CD4-positive, alpha-beta T cell treated with Interleukin-10 for 1 hour (primary cell): ENCODE measurements at places on chromosomes 6 and 20.

DNA sequence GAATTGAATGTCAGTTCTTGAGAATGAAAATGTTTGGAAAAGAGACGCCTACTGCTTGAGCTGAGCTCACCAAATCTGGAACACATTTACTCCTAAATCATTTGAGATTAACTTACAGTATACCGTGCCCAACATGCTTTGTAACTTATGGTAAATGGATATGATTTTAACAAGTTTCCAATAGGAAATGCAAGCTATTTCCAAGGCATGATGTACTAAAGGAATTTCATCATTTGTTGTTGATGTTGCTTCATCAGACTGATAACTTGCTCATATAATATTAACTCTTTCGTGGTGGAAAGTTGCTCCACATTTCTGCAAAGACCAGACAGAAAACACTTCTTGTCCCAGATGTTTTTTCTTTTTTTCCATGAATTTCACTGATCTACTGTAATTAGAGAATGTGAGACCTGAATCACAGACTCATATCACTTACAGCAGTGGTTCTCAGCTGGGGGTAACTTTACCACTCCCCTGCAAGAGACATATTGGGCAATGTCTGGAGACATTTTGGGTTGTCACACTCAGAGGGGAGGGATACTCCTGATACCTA, 116.6 kb upstream of the TRAF3IP2 start:
- no peak for DNase-seq

GRCh38 chr6:12115492-12115891, 103.4 kb downstream of the HIVEP1 start:
- DNase-seq: no peak

GRCh38 chr6:116767715-116768114, 2.2 kb upstream of the FAM162B start:
- no peak for DNase-seq

GRCh38 chr6:113076116-113076515, 729.0 kb downstream of the RFPL4B start:
- no peak for DNase-seq

DNA sequence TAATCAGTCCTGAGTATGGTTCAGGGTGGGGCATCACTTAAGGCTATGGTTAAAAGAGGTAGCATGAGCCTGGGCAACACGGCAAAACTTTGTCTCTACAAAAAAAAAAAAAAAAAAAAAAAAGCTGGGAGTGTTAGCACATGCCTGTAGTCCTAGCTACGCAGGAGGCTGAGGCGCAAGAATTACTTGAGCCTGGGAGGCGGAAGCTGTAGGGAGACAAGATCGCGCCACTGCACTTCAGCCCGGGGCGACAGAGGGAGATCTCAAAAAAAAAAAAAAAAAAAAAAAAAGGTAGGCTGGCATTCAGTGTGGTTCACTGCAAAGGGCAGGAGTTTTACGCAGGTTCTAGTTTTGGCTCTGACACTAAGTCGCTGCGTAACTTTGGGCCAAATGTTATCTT, 15.1 kb downstream of the ELOVL2 start:
- no peak for DNase-seq

DNA sequence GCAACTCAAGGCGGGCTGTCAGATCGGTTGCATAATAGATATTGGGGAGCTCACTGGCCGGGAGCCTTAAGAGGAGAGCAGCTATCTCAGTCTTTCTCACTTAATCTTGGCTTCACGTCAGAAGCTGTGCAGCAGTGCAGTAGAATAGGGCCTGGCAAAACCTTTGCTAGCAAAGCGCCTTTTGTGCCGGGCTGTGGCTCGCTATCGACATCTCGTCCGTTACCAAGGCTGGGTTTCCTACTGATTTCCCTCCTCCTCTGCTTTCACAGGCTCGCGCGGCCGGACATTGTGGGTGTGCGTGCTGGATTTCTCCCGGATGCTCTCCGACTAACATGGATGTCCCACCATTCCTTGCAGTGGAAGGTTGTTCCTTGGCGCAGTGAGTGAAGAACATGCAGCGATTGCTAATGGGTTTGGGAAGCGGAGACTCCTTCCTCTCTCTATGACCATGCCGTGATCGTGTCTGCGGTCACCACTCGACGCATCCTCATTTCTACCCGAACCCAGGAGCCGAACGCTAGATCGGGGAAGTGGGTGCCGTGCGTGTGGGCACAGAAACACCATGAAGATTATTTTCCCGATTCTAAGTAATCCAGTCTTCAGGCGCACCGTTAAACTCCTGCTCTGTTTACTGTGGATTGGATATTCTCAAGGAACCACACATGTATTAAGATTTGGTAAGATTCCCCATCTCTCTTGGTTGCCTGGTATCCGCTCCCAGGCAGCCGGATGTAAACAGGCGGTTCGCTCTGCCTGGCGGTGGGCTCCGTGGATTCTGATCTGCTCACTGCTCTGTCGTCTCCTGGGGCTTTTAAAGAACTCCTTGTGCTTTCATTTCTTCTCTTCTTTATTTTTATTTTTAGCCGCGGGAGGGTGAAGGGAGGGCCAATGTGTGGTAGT, 5.5 kb downstream of the GRIK2 start:
- no peak for DNase-seq

DNA sequence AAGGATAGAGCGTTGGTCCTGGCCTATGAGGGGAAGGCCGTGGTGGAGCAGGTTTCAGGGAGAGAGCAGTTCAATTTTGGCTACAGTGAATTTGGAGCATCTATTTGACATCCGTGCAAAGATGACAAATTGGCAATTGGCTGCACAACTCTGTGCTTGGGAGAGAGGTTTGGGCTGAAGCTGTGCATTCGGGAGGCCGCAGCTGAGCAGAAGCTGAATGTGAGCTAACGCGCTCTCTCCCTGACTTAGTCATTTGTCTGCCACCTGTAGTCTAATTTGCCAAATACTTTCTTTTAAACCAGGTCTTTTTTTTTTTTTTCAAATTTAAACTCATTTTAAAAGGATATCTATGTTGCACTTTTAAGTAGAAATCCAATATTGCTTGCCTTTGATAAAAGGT, 78.8 kb downstream of the PHACTR3 start:
- DNase-seq: no peak

- DNase-seq: no peak
Observed at GRCh38 chr6:1616701-1617463, 7.2 kb downstream of the FOXC1 start.

DNA sequence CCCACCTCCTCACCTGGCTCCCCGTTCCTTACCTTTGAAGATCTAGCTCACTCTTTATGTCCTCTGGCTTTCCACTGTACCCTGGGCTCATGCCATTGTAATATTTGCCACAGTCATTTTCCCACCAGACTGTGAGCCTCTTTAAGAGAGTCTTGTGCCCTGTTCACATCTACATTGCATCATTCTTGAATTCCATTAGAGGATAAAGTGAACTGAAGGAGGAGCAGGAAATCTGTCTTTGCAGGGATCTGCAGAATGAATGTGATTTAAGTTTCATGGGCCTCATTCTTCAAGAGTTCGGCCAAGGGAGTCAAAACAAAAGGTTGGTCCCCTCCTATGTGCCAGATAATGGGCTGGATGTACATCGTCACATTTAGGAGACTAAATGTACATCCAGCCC, 272.6 kb upstream of the CITED2 start:
- no peak for DNase-seq

DNA sequence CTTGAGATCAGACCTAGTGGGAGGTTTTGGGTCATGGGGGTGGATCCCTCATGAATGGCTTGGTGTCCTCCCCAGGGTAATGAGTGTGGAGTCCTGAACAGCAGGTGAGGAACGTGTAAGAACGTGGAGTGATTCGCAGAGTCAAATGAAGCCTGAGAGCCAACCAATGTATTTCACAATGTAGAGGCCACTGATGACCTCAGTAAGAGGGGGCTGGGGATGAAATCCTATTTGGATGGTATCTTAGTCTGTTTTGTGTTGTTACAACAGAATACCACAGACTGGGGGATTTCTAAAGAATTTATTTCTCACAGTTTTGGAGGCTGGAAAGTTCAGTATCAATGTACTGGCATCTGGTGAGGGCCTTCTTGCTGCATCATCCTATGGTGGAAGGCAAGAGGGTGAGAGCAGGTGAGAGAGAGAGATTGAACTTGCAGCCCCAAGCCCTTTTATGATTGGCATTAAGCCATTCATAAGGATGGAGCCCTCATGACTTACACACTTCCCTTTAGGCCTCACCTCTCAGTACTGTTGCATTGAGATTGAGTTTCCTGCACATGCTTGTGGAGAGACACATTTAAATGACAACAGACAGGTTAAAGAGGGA, 47.3 kb upstream of the HIVEP1 start:
- no peak for DNase-seq

- DNase-seq: no peak
Observed at GRCh38 chr6:24107294-24107693, 18.7 kb upstream of the NRSN1 start.

- DNase-seq: no peak
Observed at GRCh38 chr20:1809131-1809572, 86.1 kb upstream of the SIRPA start.

DNA sequence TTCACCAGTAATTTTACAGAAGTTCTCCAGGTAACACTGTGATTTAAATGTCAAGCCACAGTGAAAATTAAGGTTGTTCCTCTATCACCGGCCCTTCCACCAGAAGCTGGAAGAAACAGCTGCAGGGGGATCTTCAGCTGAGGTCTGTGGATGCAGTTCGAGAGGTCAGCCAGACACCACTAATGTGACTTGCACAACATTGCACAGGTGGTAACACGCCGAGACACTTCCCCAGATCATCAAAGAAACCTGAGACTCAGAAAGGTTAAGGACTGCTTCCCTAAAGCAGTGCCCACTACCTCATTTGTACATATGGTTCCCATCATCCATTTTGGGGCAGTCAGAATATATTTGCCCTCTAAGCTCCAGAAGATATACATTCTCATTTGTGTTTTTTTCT, 8.1 kb upstream of the SERPINB9 start:
- no peak for DNase-seq

DNA sequence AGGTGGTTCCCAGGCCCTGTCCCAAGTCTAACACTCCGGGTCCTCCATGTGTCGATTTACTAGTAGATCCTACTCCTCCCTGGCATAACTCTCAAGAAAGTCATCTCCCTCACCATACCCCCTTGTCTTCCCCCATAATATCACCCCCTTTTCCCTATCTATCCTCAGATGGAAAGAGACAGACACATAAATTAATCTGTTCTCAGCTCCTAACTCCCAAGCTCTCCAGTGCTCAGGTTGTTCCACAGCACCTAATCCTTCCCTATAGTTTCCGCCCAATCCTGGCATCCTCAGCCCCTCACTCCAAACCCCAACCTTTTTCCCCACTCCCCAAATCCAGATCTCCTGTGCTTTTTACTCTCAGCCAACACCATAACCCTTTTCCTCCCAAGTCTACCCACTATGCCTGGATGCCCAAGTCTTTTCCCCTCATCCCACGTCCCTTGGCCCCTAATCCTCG, 808 bp downstream of the ILRUN start:
- no peak for DNase-seq

GRCh38 chr20:58102744-58103516, 125.5 kb downstream of the ANKRD60 start:
- DNase-seq: no peak

- no peak for DNase-seq
Observed at GRCh38 chr6:112014483-112014882, 39.4 kb upstream of the CCN6 start.

DNA sequence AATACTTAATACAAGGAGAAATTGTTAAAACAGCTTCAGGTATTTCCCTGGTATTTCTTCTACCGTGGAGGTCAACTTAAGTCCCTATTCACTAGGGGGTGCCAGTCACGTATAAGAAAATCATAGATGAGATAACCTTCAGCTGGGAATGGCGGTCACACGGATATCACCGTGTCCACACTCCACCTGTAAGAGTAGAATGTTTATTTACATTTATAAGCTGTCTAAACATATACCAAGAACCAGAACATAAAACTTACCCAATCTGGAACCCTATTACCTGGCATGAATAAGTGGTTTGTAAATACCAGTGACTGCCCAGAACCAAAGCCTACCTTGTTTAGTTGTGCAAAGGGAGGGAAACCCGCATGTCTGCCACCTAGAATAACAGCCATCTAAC, 1.9 kb upstream of the ELOVL4 start:
- peak; percentile 78 for DNase-seq
